T-helper 22 cell (primary cell): ENCODE measurements at places on chromosomes 7 and 10.

DNA sequence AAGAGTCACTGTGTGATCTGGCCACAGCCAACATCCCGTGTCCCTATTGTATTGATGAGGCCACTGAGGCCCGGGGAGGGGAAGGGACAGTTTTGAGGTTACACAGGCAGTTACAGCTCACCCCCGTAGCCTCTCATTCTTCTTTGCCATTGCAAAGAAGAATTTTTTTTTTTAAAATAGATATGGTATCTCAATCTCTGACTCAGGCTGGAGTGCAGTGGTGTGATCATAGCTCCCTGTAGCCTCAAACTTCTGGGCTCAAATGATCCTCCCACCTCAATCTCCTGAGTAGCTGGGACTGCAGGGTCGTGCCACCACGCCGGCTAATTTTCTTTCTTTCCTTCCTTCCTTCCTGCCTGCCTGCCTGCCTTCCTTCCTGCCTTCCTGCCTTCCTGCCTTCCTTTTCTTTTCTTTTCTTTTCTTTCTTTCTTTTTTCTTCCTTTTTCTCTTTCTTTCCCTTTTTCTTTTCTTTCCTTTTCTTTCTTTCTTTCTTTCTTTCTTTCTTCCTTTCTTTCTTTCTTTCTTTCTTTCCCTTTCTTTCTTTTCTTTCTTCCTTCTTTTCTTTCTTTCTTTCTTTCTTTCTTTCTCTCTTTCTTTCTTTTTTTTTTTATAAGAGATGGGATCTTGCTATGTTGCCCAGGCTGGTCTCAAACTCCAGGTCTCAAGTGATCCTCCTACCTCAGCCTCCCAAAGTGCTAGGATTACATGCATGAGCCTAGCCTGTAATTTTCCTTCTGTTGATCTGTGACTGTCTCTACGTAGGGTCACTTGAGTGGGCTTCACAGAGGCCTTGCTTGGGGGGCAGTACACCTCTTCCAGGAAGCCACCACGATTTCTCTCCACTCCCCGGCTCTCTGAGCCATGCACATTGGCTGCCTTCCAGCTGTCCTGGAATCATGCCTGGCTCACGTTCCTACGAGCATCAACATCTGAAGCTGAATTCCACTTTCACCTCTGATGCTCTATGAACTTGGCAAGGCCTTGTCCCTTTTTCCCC, 31.3 kb downstream of the TMEM270 start:
- no peak for DNase-seq

DNA sequence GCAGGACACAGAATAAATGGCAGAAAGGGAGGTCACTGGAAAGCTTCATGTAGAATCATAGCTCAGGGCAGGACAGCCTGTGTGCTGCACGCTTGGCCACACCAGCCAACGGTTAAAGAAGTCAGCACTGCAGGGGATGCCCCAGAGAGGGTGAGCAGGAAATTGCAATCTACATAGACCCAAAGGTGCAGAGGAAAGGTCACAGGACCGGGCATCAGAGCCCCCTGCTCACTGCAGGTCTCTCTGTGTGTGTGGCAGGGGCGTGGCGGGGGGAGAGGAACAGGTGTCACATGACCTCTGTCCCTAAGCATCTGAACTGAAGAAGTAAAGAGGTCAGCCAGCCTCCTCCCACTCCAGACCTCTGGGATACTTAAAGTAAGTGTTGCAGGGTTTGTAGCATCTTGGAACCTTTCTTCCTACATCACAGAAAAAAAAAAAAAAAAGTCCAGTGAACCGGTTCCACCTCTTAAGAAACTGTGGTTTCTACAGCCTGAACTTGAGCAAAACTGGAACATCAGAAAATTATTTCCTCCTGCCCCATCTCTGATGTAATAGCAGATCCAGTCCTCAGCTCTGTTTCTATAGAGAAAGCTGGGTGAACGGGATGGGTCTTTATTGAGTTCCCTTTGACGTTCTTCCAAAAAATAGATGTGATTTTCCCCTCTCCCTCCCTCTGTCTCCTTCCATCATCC, 64.3 kb downstream of the RGS10 start:
- DNase-seq, result no peak

DNA sequence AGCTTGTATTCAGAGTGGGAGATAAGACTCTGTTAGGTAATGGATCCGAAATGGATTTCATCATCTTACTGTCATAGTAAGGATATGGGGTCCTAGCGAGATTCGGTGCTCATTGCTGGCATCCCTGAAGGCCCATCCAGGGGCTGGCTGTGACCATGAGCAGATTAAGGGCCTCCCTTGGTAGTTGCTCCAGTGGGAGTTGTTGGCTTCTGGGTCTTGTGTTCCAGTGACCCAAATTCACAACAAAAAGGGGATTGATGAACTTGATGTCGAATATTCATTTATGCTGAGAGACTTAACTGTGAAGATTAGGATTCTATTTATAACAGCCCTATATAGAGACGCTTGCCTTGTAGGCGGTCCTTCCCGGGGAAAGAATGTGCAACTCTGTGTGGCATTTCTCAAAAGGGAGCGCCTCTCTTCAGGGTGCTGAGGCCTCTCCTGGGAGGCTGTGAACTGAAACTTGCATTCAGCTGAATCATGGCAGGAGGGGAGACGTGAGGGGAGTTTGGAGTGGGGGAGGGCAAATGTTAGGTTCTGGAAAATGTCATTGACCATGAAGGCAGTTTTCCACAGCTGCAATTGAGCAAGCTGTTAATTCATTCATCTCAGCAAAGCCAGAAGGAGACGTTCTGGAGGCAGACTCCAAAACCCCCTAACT, 233.1 kb upstream of the FZD8 start:
- no peak for DNase-seq

GRCh38 chr7:155852426-155853301, 40.4 kb upstream of the SHH start:
- no peak for DNase-seq

DNA sequence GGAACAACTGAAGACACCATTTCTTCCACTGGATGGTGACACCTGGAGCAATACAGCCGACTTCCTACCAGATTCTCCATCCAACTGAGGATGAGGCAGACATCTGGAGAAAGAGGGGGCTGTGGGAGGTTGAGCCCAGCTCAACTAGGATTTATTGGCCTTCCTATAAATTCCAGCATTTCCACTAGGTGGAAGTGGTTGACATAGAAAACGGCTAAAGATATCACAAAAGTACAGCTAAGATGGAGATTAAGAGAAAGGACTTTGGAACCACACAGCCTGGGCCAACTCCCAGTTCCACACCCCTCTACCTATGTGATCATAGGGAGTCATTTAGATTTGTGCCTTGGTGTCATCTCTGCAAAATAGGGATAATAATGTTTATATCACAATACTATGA, 61.3 kb upstream of the CAV2 start:
- DNase-seq, result no peak

DNA sequence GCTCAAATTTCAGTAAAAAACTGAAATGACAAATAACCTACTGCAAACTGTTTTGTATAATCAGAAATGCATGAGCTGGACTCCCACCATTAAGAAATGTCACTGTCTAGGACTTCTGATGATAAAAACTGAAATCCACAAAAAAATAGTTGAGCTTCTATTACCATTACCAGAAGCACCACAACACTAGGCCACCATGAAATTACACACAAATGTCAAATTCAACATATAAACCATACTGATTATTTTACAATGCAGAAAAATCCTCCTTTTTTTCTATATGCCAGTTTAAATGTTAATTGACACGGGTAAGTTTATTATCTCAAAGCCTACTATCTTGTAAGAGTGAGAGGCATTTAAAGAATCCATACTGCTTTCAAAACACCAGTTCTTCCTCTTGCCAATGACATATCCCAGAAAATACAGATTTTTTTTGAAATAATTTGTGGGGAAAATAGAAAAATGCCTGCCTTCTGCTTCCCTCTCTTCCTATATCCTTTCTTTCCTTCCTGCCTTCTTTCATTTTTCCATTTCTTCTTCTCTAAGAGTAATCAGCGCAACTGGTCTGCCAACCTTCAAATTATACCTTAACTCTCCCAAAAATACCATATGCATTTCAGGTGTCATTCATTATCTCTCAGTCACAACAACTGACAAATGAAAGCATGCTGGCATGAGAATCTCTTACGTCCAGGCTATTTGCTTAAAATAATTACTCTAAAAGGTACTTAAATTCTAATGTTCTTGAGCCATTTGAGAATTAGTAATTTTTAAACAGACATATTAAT, 12.3 kb downstream of the PDK4 start:
- no peak for DNase-seq

DNA sequence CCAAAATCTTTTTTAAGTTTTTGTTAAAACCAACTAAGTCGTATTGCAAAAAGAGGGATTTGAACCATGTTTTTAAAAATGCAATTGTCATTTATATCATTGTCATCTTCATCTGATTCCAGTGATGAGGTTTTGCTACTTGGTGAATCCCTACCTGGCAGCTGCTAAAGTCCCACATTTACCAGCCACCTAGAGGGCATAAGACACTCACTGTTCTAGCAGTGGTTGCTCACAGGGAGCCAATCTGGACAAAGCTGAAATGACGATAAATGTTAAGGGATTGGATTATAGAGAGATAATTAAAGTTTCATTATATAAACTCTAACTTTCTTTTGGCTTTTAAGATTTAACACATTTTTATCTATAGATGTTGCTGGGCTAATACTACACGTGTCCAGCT, 18.7 kb downstream of the KIFBP start:
- DNase-seq, result no peak

DNA sequence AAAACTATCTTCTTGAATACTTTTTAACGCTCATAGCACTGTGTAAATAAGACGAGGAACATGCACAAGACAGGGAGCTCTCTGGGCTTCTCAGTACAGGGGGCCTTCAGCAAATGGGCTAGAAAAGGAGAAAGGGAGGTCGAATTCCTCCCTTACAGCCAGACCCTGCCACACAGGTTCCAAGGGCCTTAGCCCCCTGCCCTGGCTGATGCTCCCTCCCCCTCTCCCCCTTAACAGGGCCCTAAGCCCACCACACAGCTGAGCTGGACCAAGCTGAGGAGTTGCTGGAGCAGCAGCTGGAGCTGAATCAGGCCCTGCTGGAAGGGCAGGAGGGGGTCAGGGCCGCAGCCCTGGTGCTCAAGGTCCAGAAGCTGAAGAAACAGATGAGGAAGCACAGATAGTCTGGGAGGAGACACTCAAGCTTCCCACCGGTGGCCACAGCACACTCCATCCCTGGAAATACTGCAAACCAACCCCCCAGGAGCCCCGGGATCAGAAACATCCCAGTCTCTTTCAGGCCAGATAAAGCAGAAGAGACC, 153.9 kb downstream of the SNX13 start:
- DNase-seq, result no peak

DNA sequence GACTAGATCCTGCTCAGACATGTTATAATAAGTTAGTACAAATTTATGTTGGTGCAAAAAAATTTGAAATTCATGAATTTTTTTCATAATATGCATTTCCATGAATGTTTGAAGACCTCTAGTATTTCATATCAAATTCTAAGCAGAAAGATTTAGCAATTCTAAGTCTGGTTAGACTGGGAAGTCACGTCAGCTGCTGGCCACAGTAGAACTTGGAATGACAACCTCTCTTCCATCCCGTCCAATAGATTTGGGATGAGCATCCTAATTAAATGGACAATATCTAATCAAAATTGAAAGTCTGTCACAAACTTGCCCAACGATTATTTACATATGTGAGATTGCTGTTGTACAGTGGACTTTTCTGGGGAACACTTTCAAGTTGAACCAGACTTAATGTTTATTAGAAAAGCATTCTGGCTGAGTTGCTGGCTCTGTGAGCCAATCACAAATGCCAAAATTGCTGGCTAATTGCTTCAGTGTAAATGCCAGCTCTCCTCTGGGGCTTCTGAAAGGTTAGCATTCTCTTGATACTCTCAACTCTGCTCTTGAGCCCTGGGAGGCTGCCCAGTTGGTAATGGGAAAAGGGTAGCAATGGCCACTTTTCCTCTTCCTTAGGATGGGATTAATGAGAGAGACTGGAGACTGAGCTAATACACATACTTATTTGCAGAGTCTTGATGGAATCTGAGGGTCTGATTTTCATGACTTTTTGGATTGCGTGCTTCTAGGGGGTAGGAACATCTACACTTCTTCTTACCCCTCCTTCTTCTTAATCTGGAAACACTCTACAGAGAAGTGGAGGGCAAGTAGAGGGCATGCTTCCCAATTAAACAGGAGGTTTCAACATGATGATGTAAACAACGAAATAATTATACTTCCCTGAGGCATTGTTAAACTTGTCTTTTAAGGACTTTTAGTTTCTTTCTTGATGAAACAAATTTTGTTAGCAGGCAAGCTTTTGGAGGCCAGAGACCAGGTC, 253.5 kb downstream of the BAMBI start:
- no peak for DNase-seq

DNA sequence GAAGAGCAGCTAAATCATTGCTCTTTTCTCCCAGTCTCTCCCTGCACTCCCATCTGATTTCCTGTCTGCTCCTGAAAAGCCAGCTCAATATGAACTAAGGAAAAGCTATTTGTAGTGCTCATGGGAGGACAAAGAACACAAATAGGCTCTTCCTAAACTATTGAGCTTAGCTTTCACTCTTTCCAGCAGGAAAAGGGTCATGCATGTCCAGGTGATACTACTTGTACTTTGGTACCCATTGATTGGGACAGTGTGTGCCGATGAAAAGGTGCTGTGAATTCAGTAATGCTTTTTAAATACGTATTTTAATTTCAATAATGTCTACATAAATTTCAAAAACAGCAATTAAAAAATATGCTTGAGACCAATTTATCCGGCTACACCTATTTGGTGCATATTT, 37.5 kb upstream of the ATXN7L1 start:
- no peak for DNase-seq

- no peak for DNase-seq
Measured at GRCh38 chr7:106357675-106358074, 72.9 kb upstream of the NAMPT start.

DNA sequence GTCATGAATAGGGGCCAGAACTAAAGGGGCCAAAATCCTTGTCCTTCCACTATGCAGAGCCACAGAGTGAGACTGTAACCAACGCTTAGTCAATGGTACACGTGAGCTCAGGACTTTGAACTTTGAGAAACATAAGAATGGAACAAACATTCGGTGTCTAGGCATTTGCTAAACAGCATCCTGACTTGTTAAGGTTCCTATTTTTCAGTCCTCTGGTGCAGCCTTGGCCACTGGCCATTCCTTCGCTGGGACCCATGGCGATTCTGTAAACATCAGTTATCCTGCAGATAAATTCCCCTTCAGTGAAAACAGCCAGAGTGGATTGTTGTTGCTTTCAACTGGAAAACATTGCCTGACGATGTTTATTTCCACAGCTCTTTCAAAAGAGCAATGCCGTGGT, 266.8 kb downstream of the SORCS1 start:
- DNase-seq, result no peak

- DNase-seq, result no peak
Measured at GRCh38 chr7:127893547-127893946, 137.7 kb downstream of the LRRC4 start.

GRCh38 chr7:68362745-68363518, 1235.3 kb upstream of the AUTS2 start:
- DNase-seq, result no peak
